Activated naive CD8-positive, alpha-beta T cell treated with anti-CD3 and anti-CD28 coated beads, Interleukin-2, amount 10 ng/mL, durations not matched to agents 7 days and 5 days (primary cell): ENCODE measurements at places on chromosomes 12 and 14. TPM values are rescaled to one million over a fixed set of nuclear protein-coding genes. Genes with fewer than 3 reads are reported as not detected.

DNA sequence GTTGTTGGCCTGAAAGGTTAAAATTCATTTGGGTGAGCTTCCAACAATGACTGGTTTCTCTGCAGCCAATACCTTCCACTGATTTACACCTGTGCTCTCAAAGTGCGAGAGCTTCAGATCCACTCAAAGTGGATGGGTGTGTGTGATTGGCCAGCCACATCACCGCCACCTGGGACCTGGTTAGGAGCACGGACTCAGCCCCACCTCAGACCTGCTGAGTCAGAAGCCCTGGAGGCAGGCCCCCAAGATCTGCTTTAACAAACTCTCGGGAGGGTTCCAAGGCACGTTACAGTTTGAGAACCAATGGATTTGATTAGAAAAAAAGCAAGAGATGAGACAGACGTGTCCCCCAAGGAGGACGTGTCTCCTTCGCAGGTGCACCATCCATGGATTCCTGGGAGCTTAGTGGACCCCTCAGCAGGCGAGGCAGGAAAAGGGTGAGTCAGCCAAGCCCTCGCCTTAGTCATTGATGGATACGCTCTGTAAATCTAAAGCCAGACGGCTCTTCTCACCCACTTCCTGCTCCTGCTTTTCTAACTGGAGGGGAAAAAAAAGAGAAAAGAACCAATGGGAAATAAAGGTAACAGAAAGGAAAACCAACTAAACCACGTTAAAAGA, 24.5 kb downstream of the FZD10 start:
- DNase-seq, result no peak
- H3K4me1 ChIP-seq, result no peaks in the 10 kb centered on the region
- H3K27me3 ChIP-seq, result peaks cover 8% of the 10 kb centered on the region
- no peak overlapping the region for H3K4me3 ChIP-seq
- H3K27ac ChIP-seq, result no peak overlapping the region
- H3K36me3 ChIP-seq, result no peaks in the 10 kb centered on the region

DNA sequence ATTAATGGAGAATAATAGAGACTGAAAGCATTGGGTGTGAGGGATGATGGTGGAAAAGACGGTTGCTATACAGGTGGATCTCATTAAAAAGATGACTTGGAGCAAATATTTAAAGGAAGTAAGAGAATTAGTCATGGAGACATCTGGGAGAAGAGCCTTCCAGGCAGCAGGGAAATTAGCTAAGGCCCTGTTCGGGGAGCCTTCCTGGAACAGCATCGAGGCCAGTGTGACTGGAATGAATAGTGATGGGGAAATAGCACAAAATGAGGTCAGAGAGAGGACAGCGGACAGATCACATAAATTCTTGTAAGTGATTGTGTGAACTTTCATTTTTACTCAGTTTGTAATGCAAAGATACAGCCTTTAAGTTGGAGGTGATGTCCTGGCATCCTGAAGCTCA, 842.3 kb downstream of the SLC6A15 start:
- no peak for DNase-seq
- no peaks in the 10 kb centered on the region for H3K36me3 ChIP-seq
- H3K27me3 ChIP-seq, result no peaks in the 10 kb centered on the region
- H3K27ac ChIP-seq, result no peak overlapping the region
- H3K4me3 ChIP-seq, result no peak overlapping the region

DNA sequence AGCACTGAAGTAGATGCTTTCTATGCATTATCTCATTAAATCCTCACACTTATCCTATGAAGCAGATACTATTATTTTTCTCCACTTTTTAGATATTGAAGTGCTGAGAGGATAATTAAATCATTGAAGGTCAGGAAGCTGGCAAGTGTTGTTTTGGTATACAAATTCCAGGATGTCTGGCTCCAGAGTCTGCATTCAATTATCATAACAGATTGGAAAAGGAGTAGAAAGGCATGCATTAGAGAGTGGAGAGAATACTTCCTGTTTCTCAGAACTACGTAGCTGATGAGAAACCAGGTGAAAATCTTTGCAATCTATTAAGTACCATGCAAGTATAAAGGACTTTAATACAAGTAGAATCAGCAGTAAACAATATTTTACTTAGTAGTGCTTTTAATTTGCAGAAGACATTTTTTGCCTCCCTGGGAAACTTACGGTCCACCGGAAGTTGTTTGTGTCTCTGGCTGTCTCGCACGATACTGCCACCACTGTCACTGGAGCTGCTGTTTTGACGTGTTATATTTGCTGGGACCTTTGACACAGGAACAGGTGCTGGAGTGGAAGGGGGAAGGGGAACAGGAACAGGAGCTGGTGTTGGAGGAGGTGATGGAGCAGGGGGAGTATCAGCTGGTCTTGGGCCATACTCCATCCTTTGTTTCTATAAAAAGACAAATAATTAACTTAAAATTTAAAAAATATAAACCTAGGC, 158.0 kb downstream of the EPS8 start:
- no peak for DNase-seq
- no peaks in the 10 kb centered on the region for H3K4me1 ChIP-seq
- H3K4me3 ChIP-seq, result no peak overlapping the region

DNA sequence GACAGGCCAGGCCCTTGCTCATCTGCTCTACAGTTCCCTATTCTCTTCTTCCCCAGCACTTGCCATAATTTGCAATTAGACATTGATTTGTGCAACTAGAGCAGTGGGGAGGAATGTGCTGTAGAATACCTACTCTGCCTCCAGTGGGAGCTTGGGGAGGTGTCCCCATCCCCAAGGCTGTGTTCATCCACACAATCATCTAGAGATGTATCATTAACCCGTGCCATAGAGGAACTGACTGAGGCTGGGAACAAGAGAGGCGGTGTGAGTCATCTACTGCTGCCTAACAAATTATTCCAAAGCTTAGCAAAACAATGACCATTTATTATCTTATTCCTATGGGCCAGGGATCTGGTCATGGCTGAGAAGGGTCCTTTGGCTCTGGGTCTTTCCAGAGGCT, 5.1 kb upstream of the OTUB2 start:
- peak overlapping the region; percentile 11 for H3K27ac ChIP-seq
- peaks cover 32% of the 10 kb centered on the region for H3K4me1 ChIP-seq
- H3K4me3 ChIP-seq, result no peak overlapping the region
- H3K36me3 ChIP-seq, result no peaks in the 10 kb centered on the region
- DNase-seq, result no peak

DNA sequence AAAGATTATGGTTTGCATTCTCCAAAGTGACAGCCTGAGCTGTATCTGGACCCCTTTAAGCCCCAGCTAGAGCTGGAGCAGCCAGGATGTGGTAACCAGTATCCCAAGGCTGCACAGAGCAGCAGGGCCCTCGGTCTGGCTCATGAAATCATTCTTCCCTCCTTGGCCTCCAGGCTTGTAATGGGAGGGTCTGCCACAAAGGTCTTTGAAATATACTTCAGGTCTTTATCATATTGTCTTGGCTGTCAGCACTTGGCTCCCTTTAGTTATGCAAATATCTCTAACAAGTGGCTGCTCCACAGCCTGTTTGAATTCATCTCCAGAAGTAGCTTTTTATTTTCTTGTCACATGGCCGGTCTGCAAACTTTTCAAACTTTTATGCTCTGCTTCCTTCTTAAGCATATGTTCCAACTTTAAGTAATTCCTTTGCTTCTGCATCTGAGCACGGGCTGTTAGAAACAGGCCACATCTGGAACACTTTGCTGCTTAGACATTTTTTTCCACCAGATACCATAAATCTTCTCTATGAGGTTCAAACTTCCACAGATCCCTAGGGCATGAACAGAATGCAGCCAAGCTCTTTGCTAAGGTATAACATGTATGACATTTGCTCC, 663.4 kb upstream of the MIS18BP1 start:
- H3K36me3 ChIP-seq, result no peaks in the 10 kb centered on the region
- DNase-seq, result no peak
- H3K27me3 ChIP-seq, result no peaks in the 10 kb centered on the region
- no peak overlapping the region for H3K27ac ChIP-seq

DNA sequence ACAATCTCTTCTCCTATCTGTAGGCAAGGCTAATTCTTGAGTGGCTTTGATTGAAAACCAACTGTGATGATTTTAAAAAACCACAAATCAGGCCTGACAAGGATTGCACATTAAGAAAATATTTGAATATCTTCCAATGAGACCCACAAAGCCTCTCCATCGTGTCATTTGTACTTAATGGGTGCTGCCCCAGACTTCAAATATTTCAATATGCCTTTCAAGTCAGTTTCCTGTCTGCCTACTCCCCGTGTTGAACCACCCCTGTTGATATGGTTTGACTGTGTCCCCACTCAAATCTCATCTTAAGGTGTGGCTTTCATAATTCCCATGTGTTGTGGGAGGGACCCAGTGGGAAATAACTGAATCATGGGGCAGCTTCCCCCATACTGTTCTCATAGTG, 159.7 kb upstream of the EGLN3 start:
- H3K4me1 ChIP-seq, result peaks cover 1% of the 10 kb centered on the region
- H3K36me3 ChIP-seq, result no peaks in the 10 kb centered on the region
- no peak overlapping the region for H3K4me3 ChIP-seq

Gene CATSPERB
- 1.9 TPM for total RNA-seq
